ENCODE measurements at places on chromosomes 6 and 20. TPM values are rescaled to one million over a fixed set of nuclear protein-coding genes. Genes with fewer than 3 reads are reported as not detected.
A peak's percentile ranks its signal among the peaks of the same experiment; 100 is the strongest.

DNA sequence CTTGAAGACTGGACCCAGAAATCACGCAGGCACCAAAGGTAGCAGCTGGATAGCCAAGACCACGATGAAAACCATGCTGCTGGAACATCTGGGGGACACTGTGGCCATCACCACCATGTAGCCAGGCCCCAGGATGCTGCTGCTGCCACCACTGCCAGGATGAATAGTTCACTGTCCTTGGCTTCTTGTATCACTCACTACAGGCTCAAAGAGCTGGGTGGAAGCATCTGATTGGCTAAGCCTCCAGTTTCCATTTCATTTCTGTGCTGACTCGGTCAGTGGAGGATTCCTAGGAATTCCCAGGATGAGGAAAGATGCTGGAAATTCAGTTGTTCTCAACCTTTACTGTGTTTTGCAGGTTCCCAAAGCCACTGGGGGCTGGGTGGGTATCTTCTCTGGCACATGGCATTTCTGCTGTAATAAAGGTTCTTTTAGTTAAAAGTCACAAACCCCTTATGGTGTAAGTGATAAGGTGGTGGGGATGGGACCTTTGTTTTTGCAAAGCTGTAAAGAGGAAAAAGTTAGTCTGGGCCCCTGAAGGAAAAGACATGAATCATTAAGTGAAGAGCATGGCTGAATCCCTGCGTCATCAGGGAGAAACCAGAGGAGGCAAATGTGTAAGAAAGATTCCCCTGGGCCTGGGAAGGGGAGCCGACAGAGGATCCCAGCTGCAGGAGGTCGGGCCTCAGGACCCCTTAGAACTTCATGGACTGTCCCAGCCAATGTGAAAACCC lies 75.6 kb upstream of the RNF24 start:
- DNase-seq = peak; percentile 91

Gene LY6G6D
- total RNA-seq = not detected

Gene SYNGAP1
- total RNA-seq = 6.9 TPM

Gene CAPN11
- not detected for total RNA-seq

Gene HCRTR2
- not detected for total RNA-seq

DNA sequence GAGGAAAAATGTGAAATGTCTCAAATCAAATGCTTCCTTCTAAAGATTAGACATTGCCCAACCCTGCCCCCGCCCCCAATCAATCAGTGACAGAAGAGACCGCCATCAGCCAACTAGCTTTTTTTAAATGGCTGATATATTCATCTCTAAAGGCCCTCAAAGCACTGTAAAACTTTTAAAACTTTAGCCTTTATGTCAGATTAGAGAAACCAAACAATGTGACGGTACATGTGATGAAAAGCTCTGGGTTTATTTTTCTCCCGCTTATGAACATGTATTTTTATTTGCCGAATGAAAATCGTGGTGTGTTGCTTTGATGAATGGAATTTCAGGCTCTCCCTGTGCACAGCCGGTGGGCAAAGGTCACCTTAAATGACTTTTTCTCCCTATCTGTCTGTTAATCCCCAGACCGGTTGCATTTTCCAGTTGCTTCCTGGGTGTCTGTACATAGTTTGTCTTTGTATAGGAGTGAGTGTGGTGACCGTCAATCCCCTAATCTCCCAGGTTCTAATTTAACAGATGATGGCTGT lies 38.5 kb downstream of the TBC1D7 start:
- no peak for DNase-seq

Gene CPNE5
- not detected for total RNA-seq

Gene ATAT1
- total RNA-seq = 4.4 TPM

- no peak for DNase-seq
Observed at GRCh38 chr20:51936377-51936776, 134.1 kb upstream of the SALL4 start.

Gene SLC44A4
- not detected for total RNA-seq

GRCh38 chr6:43516367-43516696 lies 394 bp downstream of the YIPF3 start:
- no peak for DNase-seq

Gene SLC17A2
- not detected for total RNA-seq

GRCh38 chr6:15504581-15505350 lies 158.1 kb downstream of the DTNBP1 start:
- peak; percentile 97 for DNase-seq

DNA sequence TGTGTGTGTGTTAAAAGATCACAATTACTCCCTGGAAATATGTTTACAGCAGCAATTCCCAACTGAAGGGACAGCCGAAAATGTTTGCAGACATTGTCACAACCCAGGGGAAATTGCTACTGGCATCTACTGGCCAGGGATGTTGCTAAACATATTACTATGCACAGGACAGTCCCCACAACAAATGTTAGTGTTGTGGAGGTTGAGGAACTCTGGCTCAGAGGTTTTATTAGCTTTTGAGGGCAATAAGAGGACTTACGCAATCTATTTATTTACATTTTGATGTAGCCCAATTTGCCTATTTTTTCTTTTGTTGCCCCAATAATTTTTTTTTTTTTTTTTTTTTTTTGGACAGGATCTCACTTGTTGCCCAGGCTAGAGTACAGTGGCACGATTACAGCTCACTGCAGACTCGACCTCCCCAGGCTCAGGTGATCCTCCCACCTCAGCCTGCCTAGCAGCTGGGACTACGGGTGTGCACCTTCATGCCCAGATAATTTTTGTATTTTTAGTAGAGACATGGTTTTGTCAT lies 154.1 kb downstream of the RPS12 start:
- no peak for DNase-seq

Gene RING1
- 34.0 TPM for total RNA-seq

DNA sequence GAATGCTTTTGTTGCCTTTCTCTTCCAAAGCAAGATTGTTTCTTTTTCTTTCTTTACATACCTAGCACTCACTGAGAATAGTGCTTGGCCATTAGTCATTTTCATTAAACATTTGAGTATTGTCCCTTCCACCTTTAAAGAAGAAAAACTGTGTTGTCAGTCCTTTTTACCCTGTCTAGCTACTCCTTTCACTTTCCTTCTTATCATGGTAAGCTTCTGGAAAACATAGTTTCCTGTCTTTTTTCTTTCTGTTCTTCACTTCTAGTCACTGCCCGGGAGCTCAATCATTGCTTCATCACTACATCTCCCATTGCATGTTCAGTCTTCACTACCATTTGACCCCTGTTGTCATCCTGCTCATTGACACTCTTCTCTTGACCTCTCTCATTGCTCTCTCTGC lies 12.1 kb downstream of the VAPB start:
- no peak for DNase-seq

- DNase-seq = no peak
Observed at GRCh38 chr6:135566311-135567068, 69.0 kb upstream of the AHI1 start.

Gene TPD52L1
- 22.7 TPM for total RNA-seq

DNA sequence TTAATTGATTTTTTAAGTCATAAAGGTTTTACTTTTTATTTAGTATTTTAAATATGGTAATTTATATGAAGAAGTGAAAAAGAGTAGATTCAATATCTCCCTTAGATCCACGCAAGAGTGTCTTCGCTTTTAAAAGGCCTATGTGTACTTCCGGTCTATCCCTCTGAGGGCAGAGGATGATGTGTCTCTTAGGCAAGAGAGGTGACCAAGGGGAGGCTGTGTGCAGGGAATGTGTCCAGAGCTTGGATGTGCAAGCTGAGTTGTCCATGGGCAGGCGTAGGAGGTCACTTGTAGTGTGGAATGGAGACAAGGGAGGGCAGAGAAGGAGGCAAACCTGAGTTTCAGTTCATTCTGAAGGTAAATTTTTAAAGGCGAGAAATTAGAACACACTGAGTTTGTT lies 113.9 kb downstream of the CRYBG1 start:
- DNase-seq = peak; percentile 36

Gene NNAT
- total RNA-seq = not detected

Gene MROH8
- total RNA-seq = 1.8 TPM

- DNase-seq = peak; percentile 83
Observed at GRCh38 chr6:134517145-134517658, 199.3 kb upstream of the SGK1 start.

GRCh38 chr20:23659989-23660837 lies 22.5 kb upstream of the CST3 start:
- DNase-seq = peak; percentile 70

Gene PAX1
- total RNA-seq = under 0.01 TPM

- DNase-seq = no peak
Observed at GRCh38 chr20:47558295-47559066, 56.8 kb downstream of the NCOA3 start.

Gene PMEPA1
- 20.3 TPM for total RNA-seq

DNA sequence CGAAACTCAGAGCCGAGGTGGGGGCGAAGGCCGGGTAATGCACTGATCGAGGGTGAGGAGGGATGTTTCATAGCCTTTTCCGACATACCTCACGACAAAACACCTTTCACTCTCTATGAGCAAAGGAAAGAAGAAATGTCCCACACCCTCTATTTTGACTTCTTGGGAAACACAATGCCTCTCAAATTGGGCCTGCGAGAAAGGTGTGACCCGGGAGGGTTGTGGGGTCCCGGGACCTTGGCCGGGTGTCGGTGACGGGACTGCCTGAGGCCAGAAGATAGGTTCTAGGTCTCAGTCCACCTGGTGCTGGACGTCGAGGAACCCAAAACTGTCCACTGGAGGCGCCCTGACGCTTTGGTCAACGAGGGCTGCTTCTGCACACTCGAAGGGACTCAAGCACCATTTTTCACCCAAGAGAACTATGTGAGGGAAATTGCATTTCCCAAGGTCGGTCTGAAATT lies 41.1 kb upstream of the OSTM1 start:
- DNase-seq = peak; percentile 91

GRCh38 chr20:36421641-36422040 lies 115.5 kb downstream of the DLGAP4 start:
- DNase-seq = no peak

GRCh38 chr20:46945465-46945864 lies 50.8 kb downstream of the EYA2 start:
- peak; percentile 71 for DNase-seq

DNA sequence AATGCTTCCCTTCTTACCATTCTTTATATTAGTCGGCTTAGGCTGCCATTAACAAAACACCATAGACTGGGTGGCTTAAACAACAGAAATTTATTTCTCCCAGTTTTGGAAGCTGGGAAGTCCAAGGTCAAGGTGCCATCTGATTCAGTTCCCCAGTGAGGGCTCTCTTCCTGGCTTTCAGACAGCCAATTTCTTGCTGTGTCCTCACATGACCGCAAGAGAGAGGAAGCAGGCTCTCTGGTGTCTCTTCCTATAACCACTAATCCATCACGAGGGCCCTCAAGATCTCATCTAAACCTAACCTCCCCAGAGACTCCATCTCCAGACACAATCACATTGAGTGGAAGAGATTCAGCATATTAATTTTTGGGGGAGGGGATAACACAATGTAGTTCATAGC lies 193.0 kb upstream of the SGK1 start:
- DNase-seq = no peak

- DNase-seq = no peak
Observed at GRCh38 chr6:87181903-87182302, 26.5 kb downstream of the ZNF292 start.

Gene CRISP2
- not detected for total RNA-seq

Gene MAS1
- total RNA-seq = not detected

- DNase-seq = peak; percentile 79
Observed at GRCh38 chr6:77463308-77463860, at the start of gene HTR1B. Gene HTR1B (minus strand): TSS chr6:77463491. CDS start chr6:77463403, 88 bp downstream.

- DNase-seq = peak; percentile 70
Observed at GRCh38 chr20:45053430-45054351, 47.2 kb downstream of the KCNS1 start.

- no peak for DNase-seq
Observed at GRCh38 chr6:107331409-107332386, 127.7 kb downstream of the PDSS2 start.

- DNase-seq = no peak
Observed at GRCh38 chr6:130389142-130389541, 23.3 kb downstream of the TMEM200A start.

GRCh38 chr6:51077821-51078518 lies 259.3 kb downstream of the TFAP2B start:
- no peak for DNase-seq

DNA sequence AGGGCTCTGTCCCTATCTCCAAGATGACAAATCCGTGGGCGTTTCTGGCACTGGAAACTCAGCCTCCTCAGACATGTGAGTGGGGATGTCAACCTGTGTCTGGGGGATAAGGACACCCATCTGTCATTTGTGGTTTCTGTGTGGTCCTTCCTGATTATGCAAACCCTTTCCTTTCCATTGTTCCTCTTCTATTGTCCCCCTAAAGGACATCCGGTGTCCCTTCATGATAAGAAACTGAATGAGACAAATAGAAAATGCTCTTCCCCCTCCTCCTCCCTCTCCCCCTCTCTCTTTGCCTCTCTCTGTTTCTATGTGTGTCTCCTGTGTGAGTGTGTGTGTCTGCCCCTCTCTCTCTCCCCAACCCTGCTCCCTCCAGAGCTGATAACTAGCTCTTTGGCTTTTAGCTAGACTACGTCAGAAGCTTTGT lies 11.5 kb upstream of the GLP1R start:
- no peak for DNase-seq

DNA sequence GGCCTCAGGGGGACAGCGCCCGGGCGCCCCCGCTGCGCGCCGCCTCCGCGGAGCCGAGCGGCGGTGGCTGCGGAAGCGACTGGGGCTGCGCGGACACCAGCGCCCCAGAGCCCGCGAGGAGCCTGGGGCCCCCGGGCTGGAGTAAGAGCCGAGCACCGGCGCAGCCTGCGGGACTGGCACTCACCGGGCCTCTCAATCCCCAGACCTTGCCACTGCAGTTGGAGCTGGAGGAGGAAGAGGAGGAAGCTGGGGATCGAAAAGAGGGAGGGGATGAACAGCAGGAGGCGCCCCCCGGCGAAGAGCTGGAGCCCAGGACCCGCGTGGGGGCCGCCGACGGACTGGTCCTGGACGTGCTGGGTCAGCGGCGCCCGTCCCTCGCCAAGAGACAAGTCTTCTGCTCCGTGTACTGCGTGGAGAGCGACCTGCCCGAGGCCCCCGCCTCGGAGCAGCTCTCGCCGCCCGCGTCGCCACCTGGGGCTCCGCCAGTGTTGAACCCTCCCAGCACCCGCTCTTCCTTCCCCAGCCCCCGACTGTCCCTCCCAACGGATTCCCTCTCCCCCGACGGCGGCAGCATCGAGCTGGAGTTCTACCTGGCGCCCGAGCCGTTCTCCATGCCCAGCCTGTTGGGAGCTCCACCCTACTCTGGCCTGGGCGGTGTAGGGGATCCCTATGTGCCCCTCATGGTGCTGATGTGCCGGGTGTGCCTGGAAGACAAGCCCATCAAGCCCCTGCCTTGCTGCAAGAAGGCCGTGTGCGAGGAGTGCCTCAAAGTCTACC lies 590 bp downstream of the RNF217 start:
- DNase-seq = peak; percentile 86
